ENCODE measurements at places on chromosomes 3 and 15.

GRCh38 chr3:16485395-16485992 lies 28.0 kb downstream of the RFTN1 start:
- no peak for DNase-seq

- DNase-seq: no peak
These were observed 31.4 kb upstream of the SEC13 start for GRCh38 chr3:10352146-10352911.

DNA sequence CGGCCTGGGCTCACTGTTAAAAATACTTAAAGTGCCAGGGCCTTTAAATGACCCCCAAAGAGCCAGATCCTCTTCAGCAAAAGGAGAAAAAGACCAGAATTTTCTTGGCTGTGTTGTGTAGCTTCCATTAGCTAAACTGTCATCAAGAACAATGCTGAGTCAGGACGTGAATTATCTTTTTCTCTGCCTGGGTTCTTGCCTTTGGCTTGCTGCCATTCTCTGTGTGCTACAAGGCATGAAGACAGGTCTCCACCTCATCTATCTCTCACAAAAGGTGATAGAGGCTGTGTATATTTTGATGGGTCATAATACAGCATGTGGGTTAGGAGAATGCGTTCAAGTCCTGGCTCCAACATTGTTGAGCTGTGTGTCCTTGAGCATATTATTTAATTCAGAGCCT lies 52.4 kb upstream of the SELENOK start:
- no peak for DNase-seq

GRCh38 chr3:189267981-189268613 lies 96.3 kb downstream of the TPRG1 start:
- DNase-seq: no peak

GRCh38 chr15:43253431-43254403 lies 13.0 kb downstream of the TGM5 start:
- no peak for DNase-seq

- peak; percentile 2 for DNase-seq
These were observed 65.1 kb downstream of the GLCE start for GRCh38 chr15:69225355-69226022.

GRCh38 chr3:46979958-46980497 lies 562 bp downstream of the NBEAL2 start:
- DNase-seq: no peak

GRCh38 chr3:168659015-168659414 lies 563.3 kb upstream of the GOLIM4 start:
- DNase-seq: no peak

- DNase-seq: no peak
These were observed 566.4 kb upstream of the SUCLG2 start for GRCh38 chr3:68220832-68221231.

DNA sequence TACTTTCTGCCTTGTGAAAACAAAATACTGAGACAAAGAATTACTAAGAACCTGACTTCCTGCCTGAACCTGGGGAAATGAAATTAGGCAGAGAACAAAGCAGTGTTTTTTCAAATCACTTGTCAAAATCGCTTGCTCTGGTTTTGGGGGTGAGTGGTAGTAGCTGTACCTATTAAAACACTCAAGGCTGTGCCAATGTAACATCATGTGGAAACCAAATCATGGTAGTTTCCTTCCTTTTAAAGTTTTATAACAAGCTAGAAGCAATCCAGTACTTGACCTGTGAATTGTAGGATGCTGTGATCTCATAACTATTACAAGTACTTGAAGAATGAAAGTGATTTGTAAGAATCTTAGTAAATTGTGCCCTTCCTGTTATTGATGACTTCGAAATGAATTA lies 6.7 kb downstream of the CMTM8 start:
- no peak for DNase-seq

DNA sequence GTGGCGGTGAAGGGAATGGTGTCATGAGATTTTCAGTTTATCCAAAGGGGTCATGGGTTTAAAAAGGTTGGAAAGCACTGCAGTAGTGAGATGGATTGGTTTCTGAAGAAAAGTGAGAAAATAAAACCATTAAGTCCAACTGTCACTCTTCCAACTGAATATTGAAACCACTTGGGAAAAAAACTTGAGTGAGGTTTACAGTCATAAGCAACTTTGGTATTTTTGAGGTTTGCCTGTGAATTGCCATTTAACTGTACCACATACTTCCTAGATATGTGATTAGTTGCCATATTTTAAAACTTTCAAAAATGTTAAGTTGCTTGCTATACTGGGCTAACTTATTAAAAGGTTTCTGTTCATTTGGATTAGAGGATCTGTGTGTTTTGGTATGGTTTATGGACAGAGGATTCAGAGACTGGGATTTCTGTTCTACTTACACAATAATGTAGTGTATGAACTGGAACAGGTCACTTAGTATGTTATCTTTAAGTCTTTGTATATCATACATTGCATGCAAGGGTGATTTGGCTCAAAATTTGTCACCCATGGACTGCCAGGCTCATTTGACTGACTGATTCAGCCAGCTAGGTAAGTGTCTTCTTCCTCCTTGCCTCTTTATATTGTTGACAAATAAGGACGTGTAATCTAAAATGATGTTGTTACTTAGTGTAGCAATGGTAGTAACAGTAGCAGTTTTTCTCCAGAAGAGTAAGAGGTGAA lies 201.4 kb upstream of the EOMES start:
- DNase-seq: no peak

DNA sequence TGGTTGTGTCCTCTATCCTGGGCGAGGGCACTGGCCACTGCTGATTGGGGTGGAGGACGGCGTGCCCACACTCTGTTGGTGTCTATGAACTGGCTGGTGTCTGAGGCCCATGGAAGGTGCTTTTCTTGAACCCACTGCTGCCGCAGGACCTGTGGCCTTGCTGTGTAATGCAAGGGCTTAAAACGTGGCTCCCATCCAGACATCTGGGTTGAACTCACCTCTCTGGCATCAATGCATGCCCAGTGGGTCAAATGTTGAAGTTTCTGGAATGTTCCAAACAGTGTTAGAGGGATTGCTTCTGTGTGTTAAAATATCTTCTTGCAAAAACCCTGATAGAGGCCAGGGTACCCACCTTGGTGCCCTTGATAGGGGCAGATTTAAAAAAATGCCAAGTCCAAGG lies 42.6 kb downstream of the FAM3D start:
- no peak for DNase-seq

GRCh38 chr15:90351479-90352106 lies 491 bp upstream of the ZNF774 start:
- no peak for DNase-seq

GRCh38 chr3:59406943-59407342 lies 357.1 kb upstream of the CFAP20DC start:
- DNase-seq: no peak

GRCh38 chr3:42871592-42872196 lies 4.0 kb downstream of the CYP8B1 start:
- no peak for DNase-seq

DNA sequence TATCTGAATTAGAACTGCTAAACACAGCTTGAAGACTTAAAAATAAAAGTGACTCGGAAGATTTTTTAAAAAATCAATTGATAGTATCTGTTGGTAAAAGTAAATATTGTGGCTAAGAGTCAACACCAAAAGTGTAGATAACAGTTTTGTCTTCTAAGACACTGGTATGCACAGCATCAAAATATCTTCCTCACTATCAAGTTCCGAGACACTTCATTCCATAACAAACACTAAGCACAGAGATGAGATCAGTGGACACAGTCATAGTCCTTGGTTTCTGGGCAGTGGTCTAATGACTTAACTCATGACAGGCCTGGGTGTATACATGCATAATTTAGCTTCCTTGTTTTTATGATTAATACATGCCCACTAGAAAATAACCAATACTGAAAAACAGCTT lies 63.2 kb downstream of the PXYLP1 start:
- DNase-seq: peak; percentile 35

DNA sequence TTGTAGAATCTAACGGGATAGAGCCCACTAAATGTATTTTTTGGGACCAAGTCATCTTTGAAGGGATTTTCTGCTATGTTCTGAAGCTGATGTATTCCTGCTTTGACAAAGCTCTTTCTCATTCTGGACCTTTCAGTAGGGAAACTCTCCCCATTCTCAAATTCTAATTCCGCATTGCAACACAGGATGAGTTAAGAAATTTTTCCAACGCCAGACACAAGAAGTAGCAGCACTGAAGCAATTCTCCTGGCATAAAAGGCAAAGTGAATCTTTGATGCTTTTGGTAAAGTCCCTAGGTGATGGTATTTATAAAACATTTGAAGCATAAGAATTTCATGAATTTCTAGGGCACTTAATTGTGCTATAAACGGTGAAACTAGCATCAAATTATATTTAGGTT lies 76.8 kb downstream of the ZPLD1 start:
- no peak for DNase-seq

DNA sequence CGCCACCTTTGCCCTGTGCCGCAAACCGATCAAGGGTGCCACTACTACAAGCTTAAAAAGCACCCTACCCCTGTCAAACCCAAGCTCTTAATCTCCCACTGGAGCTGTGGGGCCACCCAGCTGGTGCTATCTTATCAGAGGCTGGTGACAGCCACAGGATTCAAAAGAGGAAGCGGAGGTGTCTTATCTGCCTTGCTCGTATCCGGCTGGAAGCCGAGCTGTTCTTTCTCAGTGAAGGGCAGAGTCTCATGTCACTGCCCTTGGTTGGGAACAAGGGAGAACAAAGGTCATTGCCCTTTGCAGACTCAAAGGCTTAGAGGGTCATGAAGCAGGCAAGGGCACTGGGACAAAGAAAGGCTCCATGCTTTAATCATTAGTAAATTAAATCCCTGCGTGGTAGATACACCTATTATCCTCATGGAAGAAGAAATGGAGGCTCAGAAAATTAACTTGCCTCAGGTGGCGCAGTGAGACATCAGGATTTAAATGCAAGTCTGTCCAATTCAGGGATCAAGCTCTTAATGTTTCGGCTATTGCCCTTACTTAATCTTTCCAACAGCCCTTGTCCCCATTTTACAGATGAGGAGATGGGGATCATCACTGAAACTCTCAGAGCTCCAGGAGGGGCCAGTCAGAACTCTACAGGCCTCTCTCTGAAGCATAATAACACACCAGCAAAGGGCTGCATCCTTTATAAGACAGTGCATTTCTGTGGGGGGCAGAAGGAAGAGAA lies 360.0 kb upstream of the PROK2 start:
- DNase-seq: no peak

GRCh38 chr3:188076176-188076575 lies 77.8 kb upstream of the LPP start:
- no peak for DNase-seq

DNA sequence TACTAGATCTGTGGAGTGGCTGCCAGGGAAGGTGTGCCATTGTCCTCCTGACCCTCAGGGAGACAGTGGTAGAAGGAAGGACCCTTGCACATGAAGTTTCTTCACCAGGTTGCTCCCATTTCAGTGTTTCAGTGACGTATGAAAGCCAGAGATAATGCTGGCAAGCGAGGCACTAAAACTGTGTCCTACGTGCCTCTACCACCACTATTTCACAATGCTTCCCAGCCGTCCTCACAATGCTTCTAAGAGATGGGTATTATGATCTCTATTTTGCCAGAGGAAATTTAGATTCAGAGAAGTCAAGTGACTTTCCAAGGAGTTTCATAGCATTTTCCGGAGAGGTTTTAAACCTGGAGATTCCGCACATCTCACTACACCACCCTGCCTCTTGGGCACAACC lies 28.0 kb upstream of the RNF7 start:
- DNase-seq: no peak

- no peak for DNase-seq
These were observed 317 bp upstream of the MESP2 start for GRCh38 chr15:89775815-89776214.
